ENCODE measurements at places on chromosomes 7 and 10.
A peak's percentile ranks its signal among the peaks of the same experiment; 100 is the strongest.

GRCh38 chr7:151470711-151471110 lies 30.8 kb upstream of the CRYGN start:
- no peak for DNase-seq

DNA sequence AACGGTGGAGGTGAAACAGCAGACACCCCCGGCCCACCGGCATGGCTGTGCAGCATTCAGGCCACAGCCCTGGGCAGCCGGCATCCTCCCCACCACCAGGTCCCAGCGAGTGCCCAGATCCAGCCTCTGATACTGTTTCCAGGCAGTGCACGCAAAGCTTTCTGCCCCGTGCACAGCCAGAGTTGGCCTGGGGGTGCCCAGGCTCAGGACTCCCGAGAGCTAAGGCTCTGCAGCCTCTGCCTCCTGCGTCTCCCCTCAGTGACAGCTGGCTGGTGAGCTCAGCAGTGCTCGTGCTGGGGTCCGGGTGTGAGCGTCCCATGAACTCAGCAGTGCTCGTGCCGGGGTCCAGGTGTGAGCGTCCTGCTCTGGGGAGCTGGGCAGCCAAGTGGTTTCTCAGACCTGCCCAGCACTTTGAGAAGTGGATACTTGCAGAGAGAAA lies 65.4 kb downstream of the CFAP46 start:
- DNase-seq = no peak

GRCh38 chr10:131198401-131198800 lies 113.1 kb downstream of the TCERG1L start:
- DNase-seq = no peak

- DNase-seq = no peak
Observed at GRCh38 chr7:44152971-44153947, 12.1 kb upstream of the MYL7 start.

DNA sequence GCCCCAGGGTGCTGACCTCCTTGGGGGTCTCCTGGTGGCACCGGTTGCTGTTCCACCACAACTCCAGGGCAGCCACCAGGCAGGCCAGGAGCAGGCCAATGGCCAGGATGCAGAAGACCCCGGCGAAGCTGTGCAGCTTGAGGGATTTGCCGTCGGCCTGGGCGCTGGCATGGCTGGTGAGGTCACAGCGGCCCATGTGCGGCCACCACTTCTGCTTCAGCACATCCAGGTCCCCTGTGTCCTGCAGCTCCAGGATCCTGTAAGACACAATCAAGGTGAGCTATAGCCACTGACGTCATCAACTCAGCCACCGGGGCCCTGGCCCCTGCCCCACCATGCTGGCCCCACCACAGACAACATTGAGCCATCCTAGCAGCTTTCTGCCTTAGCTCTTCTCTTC lies 753.2 kb downstream of the GRID1 start:
- no peak for DNase-seq

GRCh38 chr10:28479425-28479865 lies 53.5 kb upstream of the WAC start:
- DNase-seq = peak; percentile 14

DNA sequence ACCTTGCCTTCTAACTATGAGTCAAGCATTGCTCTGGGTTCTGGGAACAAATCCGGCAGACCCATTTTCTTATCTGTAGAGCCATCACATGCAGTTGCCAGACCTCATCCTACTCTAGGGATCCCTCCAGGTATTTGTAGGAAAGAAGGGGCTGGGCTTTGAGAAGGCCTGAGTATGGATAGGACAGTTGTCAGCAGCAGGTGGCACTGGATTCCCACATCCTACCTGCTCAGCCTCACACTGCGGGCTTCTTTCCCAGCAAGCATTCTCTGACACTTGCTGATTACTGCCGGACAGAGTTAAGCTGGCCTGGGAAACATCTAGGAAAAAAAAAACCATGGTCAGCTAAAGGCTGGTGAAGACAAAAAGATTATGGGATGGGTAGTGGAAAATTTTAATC lies 224.1 kb downstream of the CCSER2 start:
- no peak for DNase-seq

All from OCI-M1 (cell line).